NCI-H1930 (cell line): ENCODE measurements at places on chromosomes 13 and 19.
A peak's percentile ranks its signal among the peaks of the same experiment; 100 is the strongest.

DNA sequence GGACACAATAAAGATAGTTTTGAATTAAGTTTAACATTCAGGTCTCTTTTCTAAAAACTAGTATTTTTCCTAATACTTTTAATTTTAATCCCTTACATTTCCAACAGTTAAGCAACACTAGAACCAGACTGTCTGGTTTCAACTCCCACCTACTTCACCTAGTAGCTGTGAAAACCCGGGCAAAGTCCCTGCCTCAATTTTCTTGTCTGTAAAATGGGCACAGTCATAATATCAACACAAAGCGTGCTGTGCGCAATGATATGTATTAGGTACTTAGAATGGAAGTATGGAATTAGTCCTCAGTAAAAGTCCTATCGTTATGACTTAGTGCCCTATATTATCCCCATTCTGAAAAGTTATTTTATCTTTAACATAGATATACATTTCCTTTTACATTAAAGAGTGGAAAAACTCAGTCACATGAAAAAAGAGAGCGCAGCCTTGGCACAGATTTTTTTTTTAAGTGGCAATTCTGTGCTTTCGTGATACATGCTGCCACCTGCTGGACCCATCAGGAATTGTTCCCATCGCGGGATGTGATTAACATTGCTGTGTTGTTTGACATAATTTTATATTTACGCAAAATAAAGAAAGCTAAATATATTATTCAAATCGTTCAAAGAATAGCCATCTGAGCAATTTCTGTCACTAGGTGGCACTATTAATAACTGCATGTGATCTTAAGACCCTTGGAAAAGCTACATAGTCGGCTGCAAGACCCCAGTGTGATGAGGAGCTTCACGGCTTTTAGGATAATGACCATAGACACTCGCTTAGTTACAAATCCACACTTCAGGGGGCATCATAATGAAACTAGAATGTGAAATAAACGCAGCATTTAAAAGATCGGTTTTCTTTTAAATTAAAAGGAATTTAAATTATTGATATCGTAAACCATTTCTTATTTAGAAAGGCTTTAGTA is 59.9 kb downstream of the LIG4 start:
- no peak for DNase-seq

DNA sequence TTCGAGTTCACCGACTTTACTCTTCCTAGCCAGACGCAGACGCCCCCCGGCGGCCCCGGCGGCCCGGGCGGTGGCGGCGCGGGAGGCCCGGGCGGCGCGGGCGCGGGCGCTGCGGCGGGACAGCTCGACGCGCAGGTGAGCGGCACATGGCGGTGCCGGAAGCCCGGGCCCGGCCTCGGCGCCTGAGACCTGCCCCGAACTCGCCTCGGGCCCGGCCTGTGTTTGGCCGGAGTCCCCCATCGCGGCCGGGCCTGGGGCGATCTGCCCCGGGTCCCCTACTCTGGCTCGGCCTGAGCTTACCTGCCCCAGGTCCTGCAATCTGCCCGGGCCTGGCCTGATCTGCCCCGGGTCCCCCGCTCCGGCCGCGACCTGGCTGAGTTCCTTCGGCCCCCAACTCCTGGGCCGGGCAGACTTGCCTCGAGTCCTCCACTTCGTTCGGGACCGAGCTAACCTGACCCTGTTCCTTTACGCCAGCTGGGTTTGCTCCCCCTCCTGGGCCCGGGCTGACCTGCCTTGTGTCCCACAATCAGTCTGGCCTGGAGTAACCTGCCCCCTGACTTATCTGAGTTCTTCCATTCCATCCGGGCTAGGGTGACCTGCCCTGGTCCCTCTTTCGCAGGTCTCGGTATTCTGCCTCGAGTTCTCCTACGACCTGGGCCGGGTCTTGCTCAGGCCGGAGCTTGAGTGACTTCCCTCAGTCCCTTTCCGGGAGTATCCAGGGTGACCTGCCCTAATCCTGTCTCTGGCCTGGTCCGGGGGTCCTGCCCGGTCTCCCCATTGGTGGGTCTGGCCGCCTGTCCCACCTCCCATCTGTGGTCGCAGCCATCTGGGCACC is 764 bp downstream of the UPF1 start:
- DNase-seq = peak; percentile 9

DNA sequence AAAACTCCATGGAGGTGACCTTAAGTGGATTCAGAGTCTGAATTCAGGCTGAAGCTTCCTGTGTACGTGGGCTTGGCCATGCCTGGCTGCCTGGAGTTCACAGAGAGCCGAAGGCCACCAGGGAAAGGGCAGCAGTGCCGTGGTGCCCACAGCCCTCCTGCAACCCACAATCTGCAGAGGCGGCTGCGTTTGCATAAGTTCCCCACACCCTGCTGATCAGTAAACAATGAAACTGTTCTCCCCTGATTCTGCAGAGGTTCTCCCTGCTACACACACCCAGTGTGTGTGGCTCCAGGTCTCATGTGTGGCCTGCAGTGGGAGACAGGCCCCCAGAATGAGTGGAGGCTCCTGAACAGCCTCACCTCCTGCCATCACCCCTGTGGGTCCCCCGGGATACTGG is 126.9 kb upstream of the SLC7A1 start:
- DNase-seq = no peak

DNA sequence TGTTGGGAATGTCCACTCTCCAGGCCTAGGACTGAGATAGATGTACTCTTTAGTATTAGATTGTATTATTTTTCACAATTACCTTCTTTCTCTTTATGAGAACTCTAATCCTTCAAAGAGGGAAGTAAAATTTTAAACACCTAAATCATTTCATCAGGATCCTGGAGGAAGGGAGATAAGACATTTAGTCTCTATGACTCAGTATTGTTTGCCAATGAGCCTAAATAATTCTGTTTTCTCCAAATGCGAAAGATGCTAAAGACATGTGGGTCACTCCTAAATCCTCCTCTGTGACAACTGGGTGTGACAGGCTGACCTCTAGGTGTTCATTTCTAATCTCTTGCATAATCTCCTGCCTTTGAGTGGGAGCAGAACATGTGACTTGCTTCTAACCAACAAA is 1736.6 kb upstream of the MIR17HG start:
- DNase-seq = no peak

DNA sequence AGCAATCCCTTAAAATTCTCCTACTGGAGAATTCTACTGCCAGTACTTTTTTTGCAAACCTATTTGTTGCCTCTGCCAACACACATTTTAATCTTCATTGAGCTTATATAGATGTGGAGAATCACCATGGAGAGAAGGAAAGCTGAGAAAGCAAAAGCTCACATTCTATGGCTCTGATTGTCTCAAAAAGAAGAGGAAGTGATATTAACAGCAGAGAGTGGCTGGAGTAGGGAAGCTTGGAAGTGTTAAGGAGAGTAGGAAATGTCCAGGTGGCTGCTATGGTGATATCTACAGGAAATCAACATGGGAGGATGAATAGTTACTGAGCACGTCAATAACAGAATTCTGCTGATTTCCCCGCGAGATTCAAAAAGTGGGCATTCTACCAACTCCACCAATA is 78.8 kb upstream of the TDRD3 start:
- no peak for DNase-seq

GRCh38 chr19:10286803-10287737 is at the start of gene ICAM4:
Gene ICAM4, plus strand, starts transcription at chr19:10286955. Its CDS starts 58 bp downstream, at chr19:10287013.
- no peak for DNase-seq
